ENCODE measurements at places on chromosomes 1 and 21. TPM values are rescaled to one million over a fixed set of nuclear protein-coding genes. Genes with fewer than 3 reads are reported as not detected.

SIM2 gene
- 0.05 TPM for total RNA-seq

HCRTR1 gene
- 4.6 TPM for total RNA-seq

DNA sequence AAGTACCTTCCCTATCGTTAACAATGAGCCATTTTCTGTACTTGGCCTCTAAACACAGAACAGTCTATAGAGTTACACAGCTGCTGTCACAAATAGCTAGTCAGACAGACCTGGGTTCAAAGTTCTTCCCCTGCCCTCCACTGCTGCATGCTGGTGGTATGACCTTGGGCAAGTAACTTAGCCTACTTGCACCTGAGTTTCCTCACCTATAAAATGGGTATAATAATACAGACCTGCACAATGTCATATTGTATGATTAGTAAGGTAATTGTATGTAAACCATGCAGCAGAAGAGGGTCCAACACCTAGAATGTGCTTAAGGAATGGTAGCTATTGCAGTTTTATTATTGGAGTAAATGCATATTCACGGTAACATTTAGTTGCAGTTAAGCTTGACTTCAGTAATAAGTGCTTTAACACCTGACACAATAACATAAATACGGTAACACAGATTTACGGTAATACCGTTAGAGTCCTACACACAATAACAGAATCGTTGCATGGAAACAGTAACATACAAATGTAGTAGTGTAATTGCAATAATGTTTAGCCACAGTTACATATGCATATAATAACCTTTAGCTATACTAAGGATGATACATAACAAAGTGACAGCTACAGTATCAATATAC lies 193.3 kb upstream of the CSF3R start:
- DNase-seq: no peak

GRCh38 chr1:45621501-45621836 lies 2.4 kb downstream of the CCDC17 start:
- peak; percentile 56 for DNase-seq

- DNase-seq: no peak
Observed at GRCh38 chr21:19704832-19705231, 1293.4 kb upstream of the NCAM2 start.
